ENCODE measurements at places on chromosomes 16 and 17.

DNA sequence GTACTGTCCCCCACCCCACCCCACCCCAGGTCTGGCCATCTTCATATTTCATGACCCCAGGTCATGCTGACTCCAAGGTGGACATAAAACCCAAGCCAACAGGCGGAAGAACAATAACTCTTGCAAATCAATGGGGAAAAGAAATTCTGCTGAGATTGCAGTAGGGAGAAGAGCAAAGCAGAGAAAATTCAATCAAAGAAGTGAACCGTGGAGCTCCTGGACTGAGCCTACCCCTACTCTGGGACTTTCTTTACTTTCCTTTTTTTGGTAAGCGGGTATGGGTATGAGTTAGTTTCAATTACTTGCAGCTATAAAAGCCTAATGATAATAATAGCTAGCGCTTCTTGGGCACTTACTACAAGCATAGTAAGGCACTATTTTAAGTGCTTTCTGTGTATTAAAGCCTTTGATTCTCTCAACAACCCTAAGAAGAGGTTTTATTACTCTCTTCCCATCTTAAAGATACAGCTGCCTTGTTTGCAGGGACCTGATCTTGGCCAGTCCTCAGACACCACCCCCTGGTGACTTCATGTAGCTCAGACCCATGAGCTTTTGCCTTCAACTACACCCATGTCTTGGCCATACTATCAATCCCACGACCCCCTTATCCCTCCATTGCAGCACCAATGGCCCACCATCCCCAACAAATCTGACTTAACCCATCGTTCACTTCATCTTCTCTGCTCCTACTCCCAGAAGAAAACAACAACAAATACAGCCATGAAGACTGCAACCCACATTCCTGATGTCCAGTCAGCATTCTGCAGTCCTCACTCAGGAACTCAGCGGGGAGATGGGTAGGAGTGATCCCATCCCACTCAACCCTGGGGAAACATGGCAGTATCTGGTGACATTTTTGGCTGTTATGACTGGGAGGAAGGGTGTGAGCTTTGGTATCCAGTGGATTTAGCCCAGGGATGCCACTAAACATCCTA lies 4.4 kb downstream of the GGA2 start:
- DNase-seq: no peak

DNA sequence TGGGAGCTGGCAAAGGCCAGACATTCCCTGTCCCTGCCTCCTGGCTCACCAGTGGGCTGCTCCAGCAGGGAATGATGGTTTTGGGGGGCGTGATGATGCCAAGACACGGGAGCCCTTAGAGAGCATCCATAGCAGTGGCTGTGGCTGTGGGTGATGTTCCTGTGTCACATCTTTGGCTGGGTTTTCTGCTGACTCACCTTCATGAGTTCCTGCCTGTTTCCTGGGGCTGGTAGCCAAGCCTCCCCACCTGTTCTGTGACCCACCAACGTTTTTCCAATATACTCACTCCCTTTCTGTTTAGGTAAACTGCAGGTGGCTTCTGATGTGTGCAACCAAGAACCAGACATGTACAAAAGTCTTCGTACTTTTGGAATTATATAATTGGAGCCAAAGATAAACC lies 16.5 kb upstream of the NF1 start:
- no peak for DNase-seq

GRCh38 chr17:1797323-1797722 lies 32.4 kb downstream of the SMYD4 start:
- no peak for DNase-seq

DNA sequence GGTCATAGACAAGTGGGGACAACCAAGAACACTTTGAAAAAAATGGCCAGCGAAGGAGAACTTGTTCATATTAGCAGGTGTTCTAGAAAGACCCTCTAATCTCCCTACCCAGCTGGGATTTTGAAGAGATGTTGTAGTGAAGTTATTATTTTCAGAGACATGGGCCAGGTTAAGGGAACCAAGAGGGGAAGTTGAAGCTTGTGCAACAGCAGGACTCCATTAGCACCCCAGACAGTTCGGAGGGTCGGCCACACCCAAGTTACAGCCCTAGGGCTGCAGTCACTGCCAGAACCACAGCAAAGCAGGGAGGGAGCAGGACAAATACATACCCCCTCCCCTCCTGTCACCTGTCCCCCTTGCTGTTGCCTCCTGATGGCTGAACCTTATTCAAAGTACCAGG lies 42.3 kb downstream of the WSB1 start:
- DNase-seq: no peak

DNA sequence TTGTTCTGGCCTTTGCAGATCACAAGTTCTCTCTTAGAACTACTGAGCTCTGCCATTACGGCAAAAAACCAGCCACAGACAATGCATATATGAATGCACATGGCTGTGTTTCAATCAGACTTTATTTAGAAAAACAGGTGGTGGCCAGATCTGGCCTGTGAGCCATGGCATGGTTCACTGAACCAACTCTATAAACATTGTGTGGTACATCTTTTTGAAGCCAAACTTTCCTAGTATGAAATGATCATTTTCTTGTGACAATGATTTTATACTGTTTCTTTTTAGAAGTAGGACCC lies 65.9 kb upstream of the AMZ2 start:
- DNase-seq: no peak

GRCh38 chr16:57477531-57478202 lies 8.6 kb downstream of the DOK4 start:
- DNase-seq: no peak

- DNase-seq: no peak
Measured at GRCh38 chr16:89202422-89203215, 2.3 kb upstream of the SLC22A31 start.

DNA sequence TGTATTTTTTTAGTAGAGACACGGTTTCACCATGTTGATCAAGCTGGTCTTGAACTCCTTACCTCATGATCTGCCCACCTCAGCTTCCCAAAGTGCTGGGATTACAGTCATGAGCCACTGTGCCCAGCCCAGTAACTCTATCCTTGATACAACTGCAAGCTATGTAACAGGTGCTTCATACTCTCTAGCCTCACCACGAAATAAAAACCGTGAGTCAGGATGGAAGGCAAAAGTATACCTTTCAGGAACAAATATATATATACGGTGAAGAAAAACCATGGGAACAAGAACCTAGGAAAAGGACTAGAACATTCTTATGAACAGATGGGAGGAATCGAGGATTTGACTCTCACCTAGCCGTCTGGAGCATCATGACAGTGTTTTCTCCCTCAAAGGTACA lies 9.6 kb upstream of the FBF1 start:
- no peak for DNase-seq

GRCh38 chr16:9965079-9965478 lies 217.1 kb downstream of the GRIN2A start:
- DNase-seq: no peak

- DNase-seq: no peak
Measured at GRCh38 chr17:64328859-64329531, 61.7 kb downstream of the PECAM1 start.

DNA sequence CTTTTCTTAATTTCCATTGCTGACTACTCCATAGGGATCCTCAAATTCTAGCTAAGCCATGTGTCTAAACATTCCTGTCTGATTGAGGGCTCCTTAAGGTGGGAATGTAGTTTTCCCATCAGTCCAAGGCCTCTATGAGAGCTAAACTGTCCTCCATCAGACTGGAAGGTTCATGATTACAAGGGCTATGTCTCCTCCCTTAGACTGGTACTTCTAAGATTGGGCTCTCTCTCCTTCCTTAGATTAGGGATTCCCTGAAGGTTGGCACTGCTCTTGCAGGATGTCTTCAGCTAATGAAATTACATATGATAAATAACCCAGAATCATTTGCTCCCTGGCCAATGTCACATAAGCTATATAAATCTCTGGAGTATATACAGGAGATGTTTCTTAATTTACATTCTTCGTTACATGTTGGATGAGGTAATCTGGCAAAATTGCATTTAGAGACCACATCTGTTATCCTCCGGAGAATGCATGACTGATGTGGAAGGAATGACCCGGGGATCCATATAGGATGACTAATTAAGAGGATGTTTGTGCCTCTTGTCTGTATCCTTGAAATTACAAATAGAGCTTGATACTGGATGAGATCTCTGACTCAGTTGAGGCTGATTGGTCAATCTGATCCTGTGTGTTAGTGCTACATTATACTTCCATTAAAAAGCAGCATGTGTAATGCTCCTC lies 14.2 kb downstream of the B4GALNT2 start:
- DNase-seq: no peak

GRCh38 chr17:34859652-34860051 lies 101.6 kb downstream of the CCT6B start:
- DNase-seq: no peak

DNA sequence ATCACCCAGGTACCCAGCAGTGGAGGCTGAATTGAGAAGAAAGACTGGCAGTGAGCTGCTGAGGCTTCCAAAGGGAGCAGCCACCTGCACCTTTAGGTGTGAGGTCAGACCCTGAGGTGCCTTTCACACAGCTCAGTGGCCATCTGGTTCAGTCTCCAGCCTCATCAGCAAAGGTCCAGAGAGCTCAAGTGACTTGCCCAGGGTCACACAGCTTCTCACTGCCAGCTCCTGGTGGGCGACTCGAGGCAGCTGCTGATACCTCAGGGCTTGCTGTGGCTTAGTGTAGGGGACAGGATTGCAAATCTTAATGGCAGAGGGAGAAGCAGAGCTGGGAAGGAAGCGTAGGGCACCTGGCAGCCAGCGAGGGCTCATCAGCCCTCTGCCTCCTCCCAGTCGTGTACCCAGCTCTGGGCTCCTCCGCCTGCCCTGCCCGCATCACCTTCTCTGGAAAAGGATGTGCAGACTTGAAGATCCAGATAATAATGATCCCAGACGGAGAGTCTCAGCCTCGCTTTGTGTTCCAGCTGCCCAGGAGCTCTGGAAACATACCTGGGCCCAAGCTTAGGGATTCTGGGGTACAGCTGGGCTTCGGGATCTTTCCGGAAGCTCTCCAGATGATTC lies 165.3 kb upstream of the GSE1 start:
- DNase-seq: no peak

DNA sequence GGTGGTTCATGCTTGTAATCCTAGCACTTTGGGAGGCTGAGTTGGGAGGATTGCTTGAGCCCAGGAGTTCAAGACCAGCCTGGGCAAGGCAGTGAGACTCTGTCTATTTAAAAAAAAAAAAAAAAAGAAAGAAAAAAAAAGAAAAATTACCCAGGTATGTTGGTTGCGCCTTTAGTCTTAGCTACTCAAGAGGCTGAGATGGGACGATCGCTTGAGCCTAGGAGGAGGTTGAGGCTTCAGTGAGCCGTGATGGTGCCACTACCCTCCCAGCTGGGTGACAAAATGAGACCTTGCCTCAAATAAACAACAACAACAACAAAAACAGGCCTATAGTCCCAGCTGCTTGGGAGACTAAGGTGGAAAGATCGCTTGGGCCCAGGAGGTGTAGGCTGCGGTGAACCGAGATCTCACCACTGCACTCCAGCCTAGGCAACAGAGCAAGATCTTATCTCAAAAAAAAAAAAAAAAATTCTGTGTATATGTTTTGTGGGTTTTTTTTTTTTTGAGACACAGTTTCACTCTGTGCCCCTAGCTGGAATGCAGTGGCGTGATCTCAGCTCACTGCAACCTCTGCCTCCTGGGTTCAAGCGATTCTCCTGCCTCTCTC lies 12.5 kb upstream of the ANKRD40CL start:
- DNase-seq: peak; percentile 31

- no peak for DNase-seq
Measured at GRCh38 chr16:82037251-82037650, 2.2 kb downstream of the HSD17B2 start.

- DNase-seq: peak; percentile 67
Measured at GRCh38 chr17:38898812-38899348, 26.5 kb upstream of the LASP1NB start.

DNA sequence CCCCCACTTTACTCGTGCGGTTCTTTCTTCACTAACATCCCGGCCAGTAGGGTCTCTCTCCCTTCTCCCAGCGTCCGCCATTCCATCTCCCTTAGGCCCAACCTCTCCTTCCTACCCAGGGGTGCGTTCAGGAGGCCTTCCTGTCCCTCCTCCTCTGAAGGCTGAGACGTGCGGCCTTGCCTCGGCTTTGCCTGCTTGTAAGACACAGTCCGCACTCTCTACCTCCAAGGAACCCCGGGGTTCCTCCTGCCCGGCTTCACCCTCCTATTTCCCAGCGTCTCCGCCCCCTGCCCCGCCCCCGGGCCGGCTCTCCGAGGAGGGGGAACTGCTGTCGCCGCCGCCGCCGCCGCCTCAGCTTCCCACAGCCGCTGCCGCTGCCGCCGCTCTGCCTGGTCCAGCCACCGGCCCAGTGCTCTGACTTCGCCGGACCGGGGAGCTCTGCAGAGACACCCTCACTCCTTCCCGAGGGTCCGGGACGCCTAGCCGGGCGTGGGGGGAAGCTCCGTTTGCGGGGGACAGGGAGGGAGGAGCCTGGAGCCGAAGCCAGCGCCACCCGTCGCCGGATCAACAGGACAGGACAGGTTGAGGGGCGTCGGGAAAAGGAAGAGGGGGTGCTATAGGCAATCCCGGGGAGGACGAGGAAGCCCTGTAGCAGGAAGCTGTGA lies 1.2 kb upstream of the FGF11 start:
- peak; percentile 40 for DNase-seq

DNA sequence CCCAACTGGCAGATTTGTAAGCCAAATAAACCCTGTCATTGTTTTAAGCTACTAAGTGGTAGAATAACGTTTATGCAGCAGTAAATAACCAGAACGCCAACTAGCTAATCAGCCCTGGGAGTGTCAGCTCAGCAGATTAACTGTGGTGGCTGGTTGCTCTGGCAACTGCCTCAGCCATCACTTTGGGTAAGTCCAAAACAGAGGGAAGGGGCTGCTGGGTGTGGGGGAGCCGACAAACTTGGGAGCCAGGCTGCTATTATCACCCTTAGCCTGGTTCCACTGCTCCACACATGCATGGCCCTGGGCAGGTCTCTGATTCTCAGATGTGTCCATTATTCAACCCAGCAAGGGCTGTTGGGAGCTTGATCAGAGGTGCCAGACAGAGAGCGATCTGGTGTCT lies 22.2 kb upstream of the RHOT1 start:
- no peak for DNase-seq

DNA sequence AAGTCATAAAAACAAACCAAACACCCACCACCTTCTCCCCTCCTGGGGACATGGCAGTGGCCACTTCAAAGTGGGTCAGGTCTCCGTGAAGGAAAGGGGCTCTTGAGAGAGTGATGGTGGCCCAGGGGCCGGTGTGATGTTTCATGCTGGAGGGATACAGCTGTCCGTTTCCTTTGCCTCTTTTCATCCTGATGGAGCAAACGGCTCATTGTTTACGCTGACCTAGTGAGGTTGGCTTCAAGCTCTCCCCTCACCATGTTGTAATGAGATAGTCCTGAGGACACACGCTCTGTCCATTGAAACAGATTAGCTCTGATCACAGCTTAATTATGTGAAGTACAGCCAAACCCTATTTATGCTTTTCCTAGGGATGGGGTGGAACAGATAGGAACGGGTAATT lies 34.2 kb downstream of the CDH13 start:
- no peak for DNase-seq

- DNase-seq: no peak
Measured at GRCh38 chr17:59435238-59435637, 103.8 kb downstream of the YPEL2 start.

DNA sequence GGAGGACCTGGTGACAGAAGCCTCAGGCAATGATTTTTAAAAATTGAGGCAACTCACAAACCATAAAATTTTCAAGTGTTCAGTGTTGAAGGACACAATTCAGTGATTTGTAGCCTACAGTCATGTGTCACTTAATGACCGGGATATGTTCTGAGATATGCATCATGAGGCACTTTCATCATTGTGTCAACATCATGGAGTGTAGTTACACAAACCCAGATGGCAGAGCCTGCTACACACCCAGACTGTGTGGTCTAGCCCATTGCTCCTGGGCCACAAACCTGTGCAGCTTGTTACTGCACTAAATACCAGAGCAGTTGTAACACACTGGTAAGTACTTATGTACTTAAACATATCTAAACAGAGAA lies 1.6 kb downstream of the PRSS41 start:
- no peak for DNase-seq

All from T-helper 17 cell (primary cell).